Activated CD4-positive, alpha-beta T cell treated with anti-CD3 and anti-CD28 coated beads, Interleukin-2, Interleukin-6, amounts not matched to agents 100 ng/mL and 50 ng/mL, durations not matched to agents 16 hours and 8 hours (primary cell): ENCODE measurements at places on chromosomes 1 and 21.

GRCh38 chr1:210900820-210901219 is 233.1 kb downstream of the KCNH1 start:
- DNase-seq = no peak

DNA sequence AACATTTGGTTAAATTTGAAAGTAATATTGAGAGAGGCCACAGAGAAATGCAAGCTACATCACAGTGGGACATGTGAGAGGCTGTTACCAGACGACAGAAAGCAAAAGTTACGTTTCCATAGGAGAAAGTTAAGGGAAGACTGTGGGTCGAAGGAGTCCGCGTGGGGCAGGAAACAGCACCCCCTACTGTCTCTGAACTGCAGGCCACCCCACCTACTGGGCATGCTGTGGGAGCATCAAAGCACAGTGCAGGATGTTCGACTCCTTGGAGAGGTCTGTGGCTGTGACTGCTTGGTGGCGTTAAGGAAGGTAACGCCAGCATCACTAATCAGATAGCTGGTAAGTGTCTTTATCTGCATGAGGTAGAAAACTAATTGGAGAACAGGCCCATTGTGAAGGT is 123.9 kb downstream of the PTBP2 start:
- peak; percentile 41 for DNase-seq

DNA sequence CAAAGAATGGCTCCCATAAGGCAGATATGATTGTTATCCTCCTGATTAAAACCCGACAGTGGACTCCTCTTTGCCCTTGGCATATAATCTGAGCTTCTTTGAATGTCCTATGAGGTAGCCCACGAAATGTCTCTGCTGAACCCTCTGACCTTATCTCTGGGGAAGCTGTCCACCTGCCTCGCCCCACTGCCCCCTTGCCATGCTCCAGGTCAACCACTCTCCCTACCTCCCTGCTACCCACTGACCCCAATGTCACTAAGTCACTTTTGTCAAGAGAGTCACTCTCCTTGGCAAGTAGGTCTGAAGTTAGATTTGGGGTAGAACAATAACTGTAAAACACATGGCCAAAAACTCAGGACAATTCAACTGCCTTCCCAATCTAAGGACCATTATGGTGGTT is 54.5 kb downstream of the UTP25 start:
- DNase-seq = no peak

GRCh38 chr1:209651138-209651587 is 1.1 kb downstream of the LAMB3 start:
- peak; percentile 82 for DNase-seq

- no peak for DNase-seq
These were observed 15.5 kb upstream of the NPPB start for GRCh38 chr1:11874258-11874562.

DNA sequence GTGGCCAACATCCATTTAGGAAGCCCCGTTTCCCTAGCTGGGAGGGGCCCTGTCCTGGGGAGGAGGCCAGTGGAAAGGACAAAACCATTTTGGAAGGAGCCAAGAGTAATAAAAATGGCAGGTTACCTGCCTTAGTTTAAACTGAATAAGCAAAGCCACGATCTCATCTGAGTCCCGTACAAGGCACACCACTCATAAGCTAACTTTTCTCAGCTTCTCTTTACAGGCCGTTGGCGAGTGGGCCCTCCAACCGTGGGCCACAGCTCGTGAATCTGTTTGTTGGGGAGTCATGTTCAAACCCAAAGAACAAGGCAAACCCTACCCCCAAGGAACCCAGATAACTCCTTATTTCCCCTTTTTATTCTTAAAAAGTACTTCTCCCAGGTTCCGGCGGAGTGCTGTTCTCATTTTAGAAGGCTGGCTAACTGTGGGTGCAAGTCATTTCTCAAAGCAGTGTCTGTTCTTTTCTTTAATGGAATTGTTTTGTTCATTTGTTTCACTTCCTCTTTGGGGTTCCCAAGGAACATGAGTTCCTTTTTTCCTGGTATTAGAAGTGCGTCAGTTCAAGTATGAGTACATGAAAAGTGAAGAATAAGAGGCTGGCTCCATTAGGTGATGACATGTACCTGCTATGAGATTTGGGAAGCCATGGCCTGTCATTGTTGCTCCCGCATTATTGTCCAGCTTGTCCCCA is 89.0 kb downstream of the PSMG1 start:
- no peak for DNase-seq

DNA sequence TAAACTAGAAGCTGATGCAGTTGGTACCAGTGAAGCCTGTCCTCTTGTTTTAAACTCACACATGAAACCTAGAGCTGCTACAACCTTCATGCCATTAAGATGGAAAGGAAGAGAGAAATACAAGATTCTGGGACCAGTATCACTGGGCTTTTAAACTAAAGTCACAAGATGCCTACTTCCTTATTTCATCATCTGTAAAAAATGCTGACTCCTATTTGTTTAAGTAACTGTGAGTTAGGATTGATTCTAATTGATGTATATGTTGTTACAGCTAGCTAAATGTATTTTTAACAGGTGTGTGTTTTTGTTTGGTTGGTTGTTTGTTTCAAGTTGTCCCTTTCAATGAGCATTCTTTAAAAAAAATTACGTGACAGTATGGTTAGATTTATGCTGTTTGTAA is 833.3 kb upstream of the PRMT6 start:
- DNase-seq = no peak

- DNase-seq = no peak
These were observed 78.8 kb downstream of the PIK3CD start for GRCh38 chr1:9730096-9730901.

GRCh38 chr1:38727684-38728584 is 131.6 kb downstream of the RRAGC start:
- DNase-seq = no peak

- no peak for DNase-seq
These were observed 135.1 kb upstream of the PTGFR start for GRCh38 chr1:78355656-78356055.

DNA sequence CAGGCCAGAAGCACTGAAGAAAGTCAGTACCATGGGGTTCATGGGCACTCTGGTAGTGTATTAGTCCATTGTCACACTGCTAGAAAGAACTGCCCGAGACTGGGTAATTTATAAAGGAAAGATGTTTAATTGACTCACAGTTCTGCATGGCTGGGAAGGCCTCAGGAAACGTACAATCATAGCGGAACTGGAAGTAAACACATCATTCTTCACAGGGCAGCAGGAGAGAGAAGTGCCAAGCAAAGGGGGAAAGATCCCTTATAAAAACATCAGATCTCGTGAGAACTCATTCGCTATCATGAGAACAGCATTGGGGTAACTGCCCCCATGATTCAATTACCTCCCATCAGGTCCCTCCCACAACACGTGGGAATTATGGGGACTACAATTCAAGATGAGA is 20.2 kb upstream of the ROR1 start:
- no peak for DNase-seq

DNA sequence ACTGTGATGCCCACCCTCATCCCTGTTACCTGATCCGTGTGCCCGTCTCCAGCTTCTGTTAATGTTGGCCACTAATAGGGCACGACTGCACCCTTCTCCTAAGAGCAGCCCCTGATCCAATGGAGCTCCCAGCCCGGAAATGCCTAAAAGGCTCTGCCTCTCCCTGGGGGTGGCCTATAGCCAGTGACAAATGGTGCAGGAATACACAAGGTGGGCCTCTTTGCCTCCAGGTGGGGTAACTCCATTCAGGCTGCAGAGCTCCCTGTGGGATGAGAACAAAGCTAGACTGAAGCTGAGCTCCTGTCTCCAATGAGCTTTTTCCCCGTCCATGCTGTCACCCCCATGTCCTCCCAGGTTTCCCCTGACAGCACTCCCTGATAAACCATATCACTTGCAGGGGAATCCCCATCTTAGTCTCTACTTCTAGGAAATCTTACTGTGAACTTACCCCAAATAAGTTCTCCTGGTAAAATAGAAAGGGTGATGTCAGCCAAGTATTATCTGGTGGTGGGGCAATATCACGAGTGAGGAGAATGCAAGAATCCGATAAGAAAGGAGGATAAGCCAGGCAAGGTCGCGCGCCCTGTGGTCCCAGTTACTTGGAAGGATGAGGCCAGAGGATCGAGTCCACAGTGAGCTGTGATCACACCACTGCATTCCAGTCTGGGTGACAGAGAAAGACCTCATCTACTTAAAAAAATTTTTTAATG is 18.6 kb downstream of the S100A7A start:
- DNase-seq = no peak

GRCh38 chr1:149843431-149844041 is 55.8 kb upstream of the BOLA1 start:
- peak; percentile 31 for DNase-seq
